ENCODE measurements at places on chromosomes 11 and 22. TPM values are rescaled to one million over a fixed set of nuclear protein-coding genes. Genes with fewer than 3 reads are reported as not detected.

The CEP126 gene
- total RNA-seq = 17.4 TPM

The PNPLA5 gene
- total RNA-seq = 0.13 TPM

The TLCD5 gene
- 13.9 TPM for total RNA-seq

The CCDC81 gene
- 1.1 TPM for total RNA-seq

The ROBO4 gene
- 0.26 TPM for total RNA-seq

The UQCR10 gene
- 39.9 TPM for total RNA-seq

Measured in articular chondrocyte of knee joint (primary cell).